ENCODE measurements at places on chromosomes 7 and 10.

DNA sequence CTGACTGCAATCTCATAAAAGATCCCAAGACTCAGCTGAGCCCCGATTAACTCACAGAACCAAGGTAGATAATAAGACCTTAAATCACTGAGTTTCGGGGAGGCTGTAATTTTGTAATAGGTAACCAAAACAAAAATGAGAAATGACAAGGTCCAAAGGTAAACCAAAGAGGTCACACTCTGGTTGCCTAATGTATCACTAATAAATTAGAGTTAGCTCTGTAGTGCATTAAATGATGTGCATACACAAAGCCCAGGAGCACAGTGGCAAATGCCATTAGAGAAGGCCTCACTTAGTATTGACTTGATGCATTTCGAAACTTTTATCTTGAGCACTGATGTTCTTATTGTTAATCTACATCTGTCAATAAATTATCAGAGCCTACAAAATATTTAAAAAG lies 237.7 kb upstream of the CCDC6 start:
- DNase-seq = no peak

GRCh38 chr10:20622531-20623211 lies 274.4 kb downstream of the NEBL start:
- DNase-seq = no peak

DNA sequence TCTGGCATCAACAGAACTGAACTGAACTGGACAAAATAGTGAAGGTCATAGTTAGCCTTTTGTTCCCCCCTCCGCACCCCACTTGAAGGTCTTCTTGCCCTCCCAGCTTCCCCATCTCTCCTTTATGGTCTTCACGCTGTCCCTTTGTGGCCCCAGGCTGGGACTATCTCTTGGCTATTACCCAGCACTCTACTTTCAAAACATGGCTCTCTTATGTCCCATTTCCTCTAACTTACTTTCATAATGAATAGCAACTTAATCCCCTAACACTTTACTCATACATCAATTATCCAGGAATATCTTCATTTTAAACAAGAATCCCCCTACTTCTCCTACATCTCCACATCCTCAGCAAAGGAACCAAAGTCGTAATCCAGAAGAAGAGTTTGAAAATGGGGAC lies 135.3 kb upstream of the ITGB1 start:
- no peak for DNase-seq

DNA sequence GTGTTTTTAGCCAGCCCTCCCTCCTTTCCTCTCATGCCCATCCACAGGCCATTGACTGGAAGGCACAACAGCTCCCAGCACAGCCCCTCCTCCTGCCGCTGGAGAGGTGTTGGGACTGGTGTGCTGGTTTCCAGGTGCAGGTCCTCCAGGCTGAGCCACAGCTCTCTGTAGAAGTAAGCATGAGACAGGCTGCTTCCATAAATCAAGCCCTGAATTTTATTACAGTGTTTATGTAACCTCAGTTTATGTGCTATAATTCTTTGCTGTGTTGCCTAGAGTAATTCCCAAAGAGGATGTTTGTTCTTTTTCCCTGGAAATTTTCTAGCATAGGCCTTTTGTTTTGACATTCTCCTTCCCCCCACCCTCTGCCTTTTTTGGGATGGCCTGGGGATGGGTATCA lies 445.8 kb downstream of the AUTS2 start:
- no peak for DNase-seq

DNA sequence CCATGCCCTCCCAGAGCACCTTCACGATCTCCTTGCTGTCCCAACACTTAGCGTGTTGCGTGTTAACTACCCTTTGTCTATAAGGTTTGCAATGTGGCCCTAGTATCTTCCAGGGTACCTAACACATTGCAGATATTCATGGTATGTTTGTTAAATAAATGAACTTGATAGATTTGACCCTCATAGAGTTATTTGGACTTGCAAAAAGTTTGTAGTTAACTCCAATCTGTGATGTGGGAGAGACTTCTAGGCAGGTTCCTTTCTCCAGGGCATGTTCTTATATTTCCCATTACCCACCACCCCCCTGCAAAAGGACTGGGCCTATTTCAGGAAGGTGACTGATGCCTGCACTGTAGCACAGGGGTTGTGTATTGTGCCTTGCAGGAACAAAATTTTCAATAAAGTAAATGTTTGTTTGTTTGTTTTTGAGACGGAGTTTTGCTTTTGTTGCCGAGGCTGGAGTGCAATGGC lies 612 bp downstream of the HILPDA start:
- no peak for DNase-seq

DNA sequence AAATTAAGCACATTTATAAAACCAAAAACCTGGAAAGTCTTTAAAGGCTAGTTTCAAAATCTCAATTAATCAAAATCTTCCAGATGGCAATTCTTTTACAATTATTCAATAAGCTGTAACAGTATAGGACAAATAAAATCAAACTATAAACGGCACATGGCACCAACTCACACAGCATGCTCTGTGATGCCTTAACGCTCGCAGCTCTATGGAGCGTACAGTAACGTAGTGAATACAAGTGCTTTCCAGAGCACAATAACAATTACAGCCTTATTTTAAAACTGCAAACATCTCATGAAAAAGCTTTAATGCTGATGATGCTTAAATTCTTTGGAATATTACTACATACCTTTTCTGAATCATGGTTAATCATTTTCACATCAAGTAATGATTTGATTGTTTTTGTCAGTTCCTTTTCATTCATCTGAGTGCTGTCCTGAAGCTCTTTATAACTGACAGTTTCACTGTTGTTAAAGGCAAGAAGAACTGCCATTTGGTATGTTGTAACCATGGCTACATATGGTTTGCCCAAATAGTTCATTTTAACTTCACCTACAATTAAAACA lies 74.2 kb downstream of the CUL2 start:
- DNase-seq = no peak

DNA sequence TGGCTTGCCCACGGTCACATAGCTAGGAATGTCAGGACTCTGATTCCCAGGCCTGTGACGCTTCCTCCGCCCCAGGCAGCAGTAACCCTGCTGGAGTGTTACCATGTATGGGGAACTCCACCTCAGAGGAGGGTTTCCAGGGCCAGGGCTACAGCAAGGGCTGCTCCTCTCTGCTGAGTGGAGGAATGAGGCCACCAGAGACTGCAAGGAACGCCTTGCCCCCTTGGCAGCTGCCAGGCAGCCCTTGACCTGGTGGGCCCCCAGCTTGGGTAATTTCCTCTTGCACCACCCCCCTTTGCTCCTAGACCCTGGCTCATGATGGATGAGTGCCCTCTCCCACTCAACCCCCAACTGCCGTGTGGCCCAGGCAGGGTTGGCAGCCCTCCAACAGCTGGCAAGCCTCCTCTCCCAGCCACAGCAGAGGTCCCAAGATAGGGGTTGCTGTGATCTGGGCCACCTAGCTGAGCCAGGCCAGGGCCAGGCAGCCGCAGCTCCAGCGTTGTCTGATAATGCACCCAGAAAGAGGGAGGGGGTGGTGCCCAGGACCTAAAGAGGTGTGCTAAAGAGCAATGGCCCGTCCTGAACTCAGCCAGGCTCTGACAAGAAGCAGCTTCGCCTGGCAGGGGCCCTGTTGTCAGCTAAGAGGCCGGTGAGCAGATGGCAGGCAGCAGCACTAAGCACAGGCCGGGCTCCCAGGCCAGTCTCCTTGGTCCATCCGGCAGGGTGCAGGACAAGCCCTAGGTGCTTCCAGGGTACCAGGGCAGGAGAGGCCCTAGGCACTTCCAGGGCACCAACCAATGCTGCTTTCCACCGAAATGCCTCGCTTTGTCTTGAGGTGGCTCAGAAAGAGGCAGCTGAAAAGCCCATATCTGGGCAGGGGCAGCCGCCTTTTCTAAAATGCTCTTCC lies 35.4 kb downstream of the DRGX start:
- no peak for DNase-seq

- no peak for DNase-seq
Measured at GRCh38 chr7:47154791-47155190, 427.1 kb downstream of the TNS3 start.

- DNase-seq = no peak
Measured at GRCh38 chr7:35816514-35816913, 15.7 kb downstream of the SEPTIN7 start.

- no peak for DNase-seq
Measured at GRCh38 chr7:99949645-99950228, 20.3 kb upstream of the GJC3 start.

DNA sequence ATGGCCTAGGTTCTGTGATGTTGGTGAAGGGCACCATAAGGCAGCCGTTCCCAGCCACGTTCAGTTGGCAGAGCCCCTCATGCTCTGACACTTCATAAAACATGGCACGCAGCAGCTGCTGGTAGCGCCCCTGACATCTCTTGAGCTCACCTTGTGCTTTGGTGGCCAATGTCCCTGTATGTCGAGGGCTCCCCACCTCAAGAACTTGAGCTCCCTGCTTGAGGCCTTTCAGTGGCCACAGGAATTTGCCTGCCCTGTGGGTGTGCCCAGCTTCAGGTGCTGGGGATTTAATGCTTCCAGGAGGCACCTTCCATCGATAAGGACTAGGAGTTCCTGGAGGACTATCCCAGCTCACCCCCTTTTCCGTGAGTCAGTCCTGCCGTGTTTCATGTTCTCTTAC lies 9.5 kb upstream of the ZNF32 start:
- DNase-seq = no peak

GRCh38 chr10:131212763-131213325 lies 98.7 kb downstream of the TCERG1L start:
- DNase-seq = no peak

- no peak for DNase-seq
Measured at GRCh38 chr10:98000346-98000745, 30.1 kb downstream of the CRTAC1 start.

DNA sequence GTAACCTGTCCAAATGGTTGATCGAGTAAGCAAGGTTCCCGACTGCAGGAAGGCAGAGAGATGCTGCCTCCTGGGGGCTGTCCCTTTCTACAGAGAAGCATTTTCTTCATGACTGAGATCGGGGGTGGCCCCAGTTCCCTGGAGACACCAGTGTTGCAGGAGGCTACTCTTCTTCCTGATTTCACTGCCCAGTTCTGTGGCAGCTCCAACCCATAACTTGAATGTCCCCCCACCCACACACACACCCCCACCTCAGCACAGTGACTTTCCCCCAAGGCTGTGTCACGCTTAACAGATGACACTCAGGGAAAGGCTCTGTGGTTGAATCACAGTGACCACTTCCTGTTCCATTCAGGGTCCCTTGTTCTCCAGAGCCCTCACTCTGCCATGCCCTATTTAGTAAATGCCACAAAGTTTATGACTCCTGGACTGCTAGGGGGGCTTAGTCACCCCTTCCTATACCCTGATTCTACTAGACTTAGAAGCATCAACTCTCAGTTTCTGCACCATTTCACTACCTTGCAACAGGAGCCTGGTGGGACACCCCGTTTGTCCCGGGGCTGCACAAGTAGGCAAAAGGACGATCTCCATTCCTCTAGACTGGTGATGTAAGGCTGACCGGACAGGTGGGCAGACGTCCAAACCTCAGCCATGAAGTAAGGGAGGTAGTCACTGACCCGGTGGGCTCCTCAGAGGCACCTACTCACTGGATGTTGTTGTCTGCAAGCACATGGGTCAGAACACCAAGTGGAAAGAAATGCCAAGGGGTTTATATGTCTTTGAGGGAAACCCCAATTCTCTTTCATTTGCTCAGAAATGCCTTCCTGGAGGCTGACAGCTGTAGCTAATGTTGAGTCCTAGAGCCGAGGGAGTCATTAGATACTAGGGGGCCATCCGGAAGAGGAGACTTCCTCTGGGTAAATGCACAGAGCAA lies 31.3 kb upstream of the SMC3 start:
- peak; percentile 42 for DNase-seq
